ENCODE measurements at places on chromosomes 5 and 9.

- no peak for DNase-seq
These were observed 732.9 kb downstream of the MTRR start for GRCh38 chr5:8601831-8602354.

DNA sequence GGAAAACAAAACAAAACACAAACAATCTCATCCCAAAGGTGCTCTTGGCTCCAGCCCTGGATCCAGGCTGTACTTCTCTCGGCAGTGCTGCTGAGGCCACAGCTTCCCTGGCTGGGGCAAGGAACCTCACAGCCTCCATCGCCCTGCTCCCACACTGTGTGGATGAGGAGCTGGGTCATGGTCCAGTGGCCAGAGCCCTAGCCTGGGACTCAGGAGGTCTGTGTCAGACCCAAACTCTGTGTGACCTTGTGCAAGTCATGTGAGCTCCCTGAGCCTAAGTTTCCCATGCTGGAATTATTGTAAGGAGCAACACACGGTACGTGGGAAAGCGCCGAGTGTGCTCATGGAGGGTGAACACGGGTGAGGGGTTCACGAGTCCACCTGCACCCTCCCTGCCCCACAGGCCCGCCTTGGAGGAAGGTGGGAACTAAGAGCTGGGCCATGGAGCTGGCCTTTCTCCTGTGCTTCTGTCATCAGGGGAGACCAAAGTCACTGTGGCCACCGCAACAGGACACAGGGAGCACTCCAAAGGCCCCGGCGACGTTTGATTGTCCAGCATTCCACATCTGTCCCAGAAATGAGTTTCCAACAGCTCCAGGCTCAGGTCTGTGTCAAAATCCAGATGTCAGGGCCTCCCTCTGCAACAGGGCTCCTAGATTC is 26.2 kb upstream of the SMU1 start:
- DNase-seq = no peak

DNA sequence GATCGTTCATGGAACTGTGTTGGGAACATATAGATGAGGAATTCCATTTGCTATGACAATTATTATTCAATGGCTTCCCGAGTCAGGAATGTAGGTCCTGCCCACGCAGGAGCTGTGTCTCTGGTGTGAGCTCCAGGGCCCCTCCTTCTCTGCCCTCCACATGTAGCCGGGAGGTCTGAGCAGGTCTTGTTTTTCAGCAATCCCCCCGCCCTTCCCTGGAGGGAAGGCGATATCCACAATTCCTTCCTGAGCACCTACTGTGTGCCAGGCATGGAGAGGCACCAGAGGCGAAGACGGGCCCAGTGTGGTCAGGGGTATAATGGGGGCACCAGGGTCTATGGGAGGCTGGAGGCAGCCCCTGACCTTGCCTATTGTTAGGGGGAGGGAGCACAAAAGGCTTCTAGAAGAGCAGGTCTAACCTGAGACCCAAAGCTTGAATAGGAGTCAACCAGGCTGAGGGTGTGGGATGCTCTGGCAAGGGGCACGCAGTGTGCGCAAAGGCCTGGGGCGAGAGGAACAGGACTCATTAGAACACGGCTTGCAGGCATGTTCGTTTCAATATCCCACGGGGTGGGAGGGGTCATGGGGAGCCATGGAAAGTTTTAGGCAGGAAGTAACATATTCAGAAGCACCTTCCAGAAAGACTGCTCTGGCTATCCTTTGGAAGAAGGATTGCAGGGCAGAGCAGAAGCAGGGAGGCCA is 154.9 kb downstream of the C9orf50 start:
- no peak for DNase-seq

DNA sequence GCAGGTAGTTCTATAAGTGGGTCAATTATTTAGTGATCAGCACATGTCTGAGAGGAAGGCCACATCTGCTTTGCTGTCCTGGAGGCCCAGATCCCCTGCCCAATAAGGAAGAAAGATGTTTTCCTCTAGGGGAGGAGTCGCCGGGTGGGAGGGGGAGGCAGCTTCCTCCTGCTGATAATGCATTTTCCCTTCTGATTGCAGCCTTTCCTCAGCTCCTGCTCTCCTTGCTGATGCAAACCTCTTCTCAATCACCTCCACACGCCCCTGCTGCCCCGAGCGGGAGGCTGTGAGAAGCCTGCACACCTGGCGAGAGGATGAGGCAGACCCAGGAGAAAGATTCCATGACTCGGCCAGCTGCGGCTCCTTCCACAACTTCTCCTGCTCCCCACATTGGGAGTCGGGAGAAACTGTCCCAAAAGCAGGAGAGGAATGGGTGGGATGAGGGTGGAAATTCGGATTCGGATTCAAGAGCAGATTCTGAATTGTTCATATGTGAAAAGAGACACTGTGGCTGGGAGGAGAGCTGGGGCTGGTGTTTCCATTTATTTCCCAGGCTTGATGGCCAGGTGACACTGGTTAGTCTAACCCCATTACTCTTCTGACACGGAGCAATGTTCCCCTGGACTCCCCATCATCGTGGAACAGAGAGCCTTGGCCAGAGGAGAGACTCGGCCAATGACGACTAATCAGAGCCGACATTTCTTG is 6.8 kb upstream of the NTNG2 start:
- no peak for DNase-seq

DNA sequence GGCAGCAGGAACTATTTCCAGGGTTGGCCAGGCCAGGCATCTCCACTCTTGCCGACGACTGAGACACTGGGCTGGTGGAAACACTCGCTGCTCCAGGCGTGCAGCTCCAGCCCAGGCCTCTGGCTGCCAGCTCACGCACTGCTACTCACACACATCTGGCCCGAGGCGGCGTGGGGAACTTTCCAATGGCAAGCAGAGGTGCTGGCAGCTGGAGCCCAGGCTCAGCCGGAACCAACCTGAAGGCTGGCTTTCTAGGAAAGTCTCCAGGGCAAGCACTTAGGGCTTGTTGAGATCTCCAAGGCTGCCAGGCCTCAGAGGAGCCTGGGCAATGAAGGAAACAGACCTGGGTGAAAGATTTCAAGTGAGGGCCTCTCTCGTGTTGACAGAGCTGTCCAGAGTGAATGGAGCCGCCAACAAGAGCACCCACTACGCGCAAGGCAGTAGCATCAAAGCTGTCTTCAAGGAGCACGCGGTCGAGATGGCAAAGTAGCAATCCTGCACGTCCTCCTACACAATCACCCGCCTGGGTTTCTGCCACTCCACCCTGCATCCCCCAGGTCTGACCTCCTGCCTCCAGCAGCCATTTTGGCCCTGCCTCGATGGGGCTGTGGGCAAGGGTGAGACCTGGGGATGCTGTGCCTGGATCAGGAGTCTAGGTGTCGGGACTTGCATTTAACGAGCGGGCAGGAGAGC is 14.4 kb downstream of the SH3PXD2B start:
- no peak for DNase-seq

- DNase-seq = no peak
These were observed 158.0 kb downstream of the DEPDC1B start for GRCh38 chr5:60541980-60542379.

DNA sequence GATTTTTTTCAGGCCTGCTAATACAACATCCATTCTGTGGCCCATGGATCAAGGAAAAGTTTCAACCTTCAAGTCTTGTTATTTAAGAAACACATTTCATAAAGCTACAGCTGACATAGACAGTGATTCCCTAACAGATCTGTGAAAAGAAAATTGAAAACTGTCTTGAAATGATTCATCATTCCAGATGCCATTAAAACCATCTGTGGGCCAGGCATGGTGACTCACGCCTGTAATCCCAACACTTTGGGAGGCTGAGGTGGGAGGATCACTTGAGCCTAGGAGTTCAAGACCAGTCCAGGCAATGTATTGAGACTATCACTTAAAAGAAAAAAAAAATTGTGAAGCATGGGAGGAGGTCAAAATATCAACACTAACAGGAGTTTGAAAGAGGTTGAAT is 6.0 kb downstream of the RAPGEF6 start:
- DNase-seq = no peak

DNA sequence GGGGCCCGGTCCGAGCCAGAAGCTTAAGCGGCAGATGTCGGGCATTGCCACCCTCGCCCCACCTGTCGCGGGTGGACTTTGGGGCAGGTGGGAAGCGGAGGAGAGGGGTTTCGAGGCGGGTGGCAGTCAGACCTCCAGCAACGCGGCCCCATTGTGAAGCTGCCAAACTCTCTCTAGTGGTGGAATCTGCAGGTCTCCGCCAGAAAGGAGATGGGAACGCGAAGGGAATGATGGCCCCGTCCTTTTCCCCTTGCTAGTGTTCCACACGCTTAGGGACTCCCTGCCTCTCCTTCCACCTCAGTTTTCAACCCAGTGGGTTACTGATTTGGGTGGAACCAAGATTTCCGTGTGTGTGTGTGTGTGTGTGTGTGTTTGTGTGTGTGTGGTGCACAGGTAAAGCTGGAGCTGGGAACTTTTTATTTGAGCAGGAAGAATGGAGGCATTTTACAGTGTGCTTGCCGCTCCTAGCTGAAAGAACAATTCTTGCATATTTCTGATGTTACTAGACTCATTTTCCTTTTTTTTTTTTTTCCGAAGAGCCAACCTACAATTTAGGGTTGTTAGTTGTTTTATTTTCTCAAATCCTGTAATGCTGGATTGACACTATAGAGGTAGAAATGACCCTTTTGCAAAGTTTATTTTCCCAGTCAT is 1.3 kb downstream of the MACIR start:
- no peak for DNase-seq

DNA sequence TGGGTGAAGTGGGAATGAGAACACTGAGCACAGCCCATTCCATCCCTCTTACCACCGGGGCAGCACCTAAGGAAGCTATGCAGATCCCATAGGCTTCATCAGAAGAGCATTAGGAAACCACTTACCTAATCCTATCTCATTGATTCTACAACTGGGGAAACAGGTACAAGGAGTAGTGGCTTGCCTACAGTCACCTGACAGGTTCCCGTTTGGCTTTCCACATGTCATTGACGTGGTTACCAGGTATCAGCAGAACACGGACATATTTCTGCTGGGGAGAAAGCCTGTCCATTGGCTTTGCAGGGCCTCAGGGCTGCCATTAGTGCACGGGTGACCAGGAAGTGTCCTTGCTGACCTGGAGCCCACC is 11.3 kb downstream of the AFAP1L1 start:
- DNase-seq = peak; percentile 42

GRCh38 chr9:123072407-123072995 is 39.0 kb downstream of the GPR21 start:
- no peak for DNase-seq

- DNase-seq = no peak
These were observed 164.7 kb upstream of the PTGER4 start for GRCh38 chr5:40514976-40515375.

DNA sequence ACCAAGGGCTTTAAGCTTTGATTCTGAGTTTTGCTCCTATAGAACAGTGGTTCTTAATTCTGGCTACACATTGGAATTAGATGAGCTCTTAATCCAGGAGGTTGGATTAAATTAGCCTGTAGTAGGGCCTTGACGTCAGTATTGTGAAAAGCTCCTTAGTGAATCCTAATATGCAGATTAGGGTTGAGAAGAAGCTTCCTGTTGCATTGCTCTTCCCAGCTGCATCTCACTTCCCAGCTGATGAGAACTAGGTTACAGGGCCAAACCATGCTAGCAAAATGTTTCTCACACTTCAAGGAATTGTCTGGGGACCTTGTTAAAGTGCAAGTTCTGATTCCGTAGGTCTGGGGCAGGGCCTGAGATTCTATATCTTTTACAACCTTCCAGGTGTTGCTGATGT is 300.0 kb downstream of the ZSWIM6 start:
- no peak for DNase-seq

Data from NCI-H510A (cell line).